Ascending aorta (tissue), 2 donors: ENCODE measurements at places on chromosomes 1 and 21.

GRCh38 chr21:42118901-42119300, 47.8 kb downstream of the UMODL1 start:
- DNase-seq, result no peak

GRCh38 chr1:199226163-199226562, 587.3 kb downstream of the PTPRC start:
- no peak for DNase-seq

DNA sequence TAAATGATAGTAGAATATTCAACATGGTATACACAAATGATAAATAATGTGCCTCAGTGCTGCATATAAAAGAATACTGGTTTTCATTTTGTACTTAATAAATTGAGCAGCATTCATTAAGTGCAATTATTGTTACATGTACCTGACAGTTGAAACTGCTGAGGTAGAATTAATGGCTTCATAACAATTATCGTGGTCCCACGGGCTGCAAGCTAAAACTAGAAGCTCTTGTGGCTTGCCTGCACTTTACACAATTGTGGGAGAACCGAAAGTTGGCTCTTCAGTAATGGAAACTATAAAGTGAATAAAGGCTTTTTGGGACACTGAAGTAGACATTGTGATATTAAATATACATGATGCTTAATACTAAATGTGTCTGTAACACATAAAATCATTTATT, 23.2 kb downstream of the INSL5 start:
- DNase-seq, result no peak

DNA sequence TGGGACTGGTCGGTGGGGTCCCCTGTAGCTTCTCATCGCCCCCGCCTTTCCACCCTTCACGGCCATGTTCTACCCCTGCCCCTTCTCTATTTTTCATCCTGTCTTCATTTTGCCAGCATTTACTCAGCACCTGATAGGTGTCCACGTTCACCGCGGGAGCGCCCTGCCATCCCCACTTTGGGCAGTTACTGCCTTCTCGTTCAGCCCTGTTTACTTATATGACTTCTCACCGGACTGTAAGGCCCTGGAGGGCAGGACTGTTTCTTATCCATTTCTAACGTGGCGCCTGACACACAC, 380 bp downstream of the MFN2 start:
- DNase-seq, result no peak

- no peak for DNase-seq
Measured at GRCh38 chr1:113780374-113781146, 21.3 kb upstream of the PHTF1 start.

DNA sequence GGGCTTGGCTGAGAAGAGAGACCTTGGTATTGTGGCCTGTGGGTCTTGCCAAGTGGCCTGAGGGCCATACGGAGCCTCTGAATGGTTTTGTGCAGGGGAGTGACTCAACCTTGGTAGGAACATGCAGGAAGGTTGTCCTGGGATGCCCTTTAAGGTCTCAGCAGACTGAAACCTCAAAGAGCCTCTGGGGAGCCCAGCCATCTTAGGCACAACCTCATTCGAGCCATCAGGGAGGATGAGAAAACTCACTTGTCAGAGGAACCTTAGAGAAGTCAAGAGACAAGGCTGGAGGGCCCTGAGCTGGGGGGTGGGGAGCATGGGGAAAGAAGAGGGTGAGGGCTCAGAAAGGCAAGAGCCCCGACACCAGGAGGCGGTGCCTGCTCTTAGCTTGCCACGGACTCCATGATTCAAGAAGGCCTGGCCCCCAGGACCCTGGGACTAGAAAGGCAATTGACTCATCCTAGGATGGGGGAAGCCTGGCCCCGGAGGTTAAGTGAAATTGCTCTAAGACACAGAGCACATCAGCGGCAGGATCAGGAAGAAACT, 13.0 kb downstream of the IFI6 start:
- DNase-seq, result peak; percentile 78
